Stimulated activated CD4-positive, alpha-beta T cell treated with anti-CD3 and anti-CD28 coated beads, Interleukin-15, amount 100 ng/mL, for 1 hour (primary cell): ENCODE measurements at places on chromosomes 4 and X.

GRCh38 chr4:48380583-48381167 lies 39.3 kb downstream of the SLAIN2 start:
- DNase-seq = no peak

DNA sequence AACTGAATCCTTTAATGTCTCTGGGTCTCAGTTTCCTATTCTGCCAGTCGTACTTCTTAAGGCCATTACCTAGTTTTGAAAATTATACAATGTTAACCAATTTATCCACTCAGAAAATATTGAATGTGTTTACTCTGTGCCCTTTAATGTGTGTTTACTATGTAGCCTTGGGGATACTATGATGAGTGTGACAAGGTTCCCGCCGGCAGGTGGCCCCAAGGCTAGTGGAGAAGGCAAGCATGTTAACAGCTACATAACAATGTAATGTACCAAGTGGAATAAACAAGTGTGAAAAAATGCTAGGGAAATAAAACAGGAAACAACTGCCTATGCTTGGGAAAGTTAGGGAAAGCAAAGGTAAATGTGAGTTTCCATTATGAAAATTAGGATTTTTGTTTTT lies 187.3 kb upstream of the MBNL3 start:
- no peak for DNase-seq

GRCh38 chrX:153560000-153560399 lies 38.9 kb downstream of the CCNQ start:
- DNase-seq = no peak

GRCh38 chr4:98204236-98204553 lies 57.0 kb upstream of the RAP1GDS1 start:
- DNase-seq = no peak

DNA sequence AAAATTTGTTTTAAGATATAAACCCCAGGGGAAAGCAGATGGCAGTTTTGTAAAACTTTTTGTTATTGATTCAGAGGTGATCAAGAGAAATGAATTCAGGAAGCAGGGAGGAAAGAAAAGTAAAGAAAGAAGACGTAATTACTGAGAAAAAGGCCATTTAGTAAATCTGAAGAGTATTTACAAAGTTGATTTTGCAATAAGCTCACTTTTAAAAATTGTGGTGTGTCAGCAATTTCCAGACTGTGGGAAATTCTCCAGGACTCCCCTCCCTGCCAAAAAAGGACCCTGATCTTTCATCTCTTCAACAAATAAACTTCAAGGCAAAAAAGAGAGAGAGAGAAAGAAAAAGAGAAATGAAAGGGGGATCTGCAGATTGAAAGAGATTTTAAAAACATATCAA lies 36.6 kb downstream of the PCYT1B start:
- DNase-seq = no peak

GRCh38 chr4:16111533-16111932 lies 27.7 kb upstream of the PROM1 start:
- DNase-seq = no peak

GRCh38 chr4:113593400-113594230 lies 167.9 kb downstream of the CAMK2D start:
- no peak for DNase-seq

DNA sequence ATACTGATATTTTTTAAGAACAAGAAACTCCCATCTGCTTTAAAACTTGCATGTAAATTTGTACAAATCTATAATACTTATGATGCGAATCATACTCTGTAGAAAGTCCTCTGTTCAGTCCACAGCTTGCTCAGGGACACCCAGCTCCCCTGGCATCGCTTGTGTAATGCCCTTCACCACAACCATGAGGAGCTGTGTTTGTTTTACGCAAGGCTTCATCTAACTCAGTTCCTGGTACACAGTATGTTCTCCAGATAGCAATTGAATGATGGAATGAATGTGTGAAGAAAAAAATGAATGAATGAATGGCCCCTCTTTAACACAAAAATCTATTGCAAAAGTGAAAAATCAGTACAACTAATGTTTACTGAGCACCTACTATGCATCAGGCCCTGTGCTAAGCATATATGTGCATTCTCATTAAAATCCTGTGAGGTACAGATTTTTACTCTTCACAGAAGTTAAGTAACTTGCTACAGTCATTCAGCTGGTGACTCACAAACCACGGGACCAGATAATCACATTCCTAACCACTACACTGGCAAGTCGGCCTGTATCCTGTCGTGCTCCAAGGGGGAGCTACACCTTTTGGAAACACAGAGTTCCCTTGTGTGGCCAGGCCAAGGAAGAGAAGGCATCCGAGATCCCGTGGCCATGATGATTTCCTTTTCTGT lies 58.7 kb upstream of the KDR start:
- DNase-seq = no peak

DNA sequence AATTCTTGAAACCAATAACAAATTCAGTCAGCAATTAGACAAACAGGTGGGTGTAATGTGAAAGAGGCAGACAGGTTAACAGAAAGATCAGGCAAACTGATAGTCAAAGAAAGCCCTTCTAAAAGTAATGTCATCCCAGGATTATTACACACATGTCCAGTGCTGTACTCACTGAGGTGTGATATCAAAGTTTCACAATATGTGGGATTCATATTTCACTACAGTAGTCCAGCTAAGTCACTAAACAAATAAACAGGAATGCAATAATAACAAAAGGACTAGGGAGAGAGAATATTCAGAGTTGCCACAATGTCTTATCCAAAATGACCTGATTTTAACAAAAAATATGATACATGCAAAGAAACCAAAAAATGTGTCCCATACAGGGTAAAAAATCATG lies 787.5 kb downstream of the FSTL5 start:
- DNase-seq = no peak

DNA sequence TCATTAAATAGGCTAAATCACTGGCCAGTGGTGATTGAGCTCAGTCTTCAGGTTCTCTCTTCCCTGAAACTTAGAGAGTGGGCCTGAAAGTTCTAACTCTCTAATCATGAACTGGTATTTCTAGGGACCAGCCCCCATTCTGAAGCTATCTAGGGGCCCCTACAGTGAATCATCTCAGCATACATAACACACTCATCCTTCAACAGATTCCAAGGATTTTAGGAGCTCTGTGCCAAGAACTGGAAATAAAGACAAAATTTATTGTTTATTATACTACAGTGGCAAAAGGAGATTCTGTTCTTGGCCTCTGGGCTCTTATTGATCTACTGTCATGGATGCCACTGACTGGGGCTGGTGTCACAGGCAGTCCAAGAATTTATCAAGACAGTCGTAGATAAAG lies 263.8 kb upstream of the IGFBP7 start:
- no peak for DNase-seq

DNA sequence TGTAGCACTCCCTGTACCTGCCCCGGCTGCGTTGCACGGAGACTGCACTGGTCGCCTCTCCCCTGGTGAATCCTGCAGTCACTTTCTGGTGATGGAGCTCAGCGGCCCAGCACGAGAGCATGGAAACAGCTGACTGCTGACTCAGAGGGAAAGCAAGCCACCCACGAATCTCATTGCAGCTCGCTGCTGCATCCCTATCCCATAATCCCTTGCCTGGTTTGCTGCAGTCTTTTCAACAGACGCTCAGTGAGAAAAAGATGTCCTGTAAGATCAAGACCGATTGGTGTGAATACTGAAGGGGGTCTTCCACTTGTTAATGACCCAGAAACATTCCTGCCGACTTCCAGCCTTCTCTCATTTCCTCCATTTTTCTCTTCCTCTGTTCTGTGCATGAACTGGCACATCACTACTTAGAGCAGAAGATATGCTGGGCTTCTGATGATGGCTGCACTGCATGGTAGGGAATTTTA lies 52.9 kb downstream of the TRIM2 start:
- DNase-seq = no peak

- no peak for DNase-seq
These were observed 4.8 kb downstream of the SLC49A3 start for GRCh38 chr4:683982-684622.

DNA sequence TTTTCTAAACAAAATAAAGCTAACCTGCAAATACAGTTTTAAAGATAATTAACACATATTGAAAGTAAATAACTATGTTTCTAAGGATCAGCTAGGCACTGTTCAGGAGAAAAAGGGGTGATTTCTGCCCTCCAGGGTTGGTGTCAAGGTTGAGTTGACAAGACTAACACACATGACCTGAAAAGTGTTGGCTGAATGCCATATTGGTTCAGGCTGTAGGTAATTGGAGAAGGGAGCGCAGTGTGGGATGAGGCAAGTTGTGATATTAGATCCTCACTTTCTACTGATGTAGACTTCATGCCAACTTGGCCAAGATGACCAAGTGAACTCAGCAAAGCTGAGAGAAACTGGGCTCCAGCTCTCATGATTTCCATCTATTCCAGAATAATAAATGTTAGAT lies 42.2 kb downstream of the PPM1K start:
- no peak for DNase-seq

DNA sequence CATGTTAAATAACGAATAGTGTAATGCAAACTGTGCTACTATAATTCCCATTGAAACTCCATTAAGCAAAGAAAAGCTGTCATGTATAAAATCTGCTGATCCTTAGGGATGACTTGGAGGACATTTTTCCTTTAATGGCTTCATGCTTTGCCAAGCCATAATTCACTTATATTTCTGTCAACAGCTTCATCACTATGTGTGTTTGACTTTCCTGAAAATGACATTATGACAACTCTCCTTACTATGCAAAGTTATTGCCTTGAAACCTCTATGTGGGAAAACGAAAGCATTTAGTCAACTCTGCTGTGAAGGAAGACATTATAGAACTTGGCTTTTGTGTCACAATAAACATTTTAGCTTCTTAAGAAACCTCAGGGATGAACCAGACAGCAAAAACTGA lies 210.5 kb downstream of the GRXCR1 start:
- no peak for DNase-seq

DNA sequence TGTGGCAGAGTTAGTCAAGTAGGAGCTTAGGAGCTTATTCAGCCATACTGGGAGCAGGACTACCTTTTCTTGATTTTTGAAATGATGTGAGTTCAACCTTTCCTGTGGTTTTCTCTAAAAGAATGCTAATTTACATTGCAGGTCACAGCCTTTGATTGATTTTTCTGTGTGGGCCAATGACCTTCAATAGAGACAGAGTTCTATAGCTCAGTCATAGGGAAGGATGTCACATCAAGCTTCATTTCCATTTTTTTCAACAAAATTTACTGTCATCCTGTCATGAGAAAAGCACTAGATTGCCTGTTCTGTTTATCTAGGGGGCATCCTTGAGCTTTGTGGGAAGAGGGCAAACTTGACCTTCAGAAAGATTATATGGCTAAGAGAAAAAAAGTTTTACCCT lies 448.7 kb downstream of the MID1IP1 start:
- DNase-seq = no peak

- no peak for DNase-seq
These were observed 34.9 kb upstream of the NFKB1 start for GRCh38 chr4:102466298-102466697.

- no peak for DNase-seq
These were observed 47.2 kb downstream of the SYNPO2 start for GRCh38 chr4:118935819-118936218.

- no peak for DNase-seq
These were observed 31.1 kb upstream of the MID1IP1 start for GRCh38 chrX:38770152-38770551.

GRCh38 chrX:9953396-9953795 lies 13.8 kb upstream of the CLDN34 start:
- no peak for DNase-seq

GRCh38 chr4:65943076-65943475 lies 272.8 kb upstream of the EPHA5 start:
- DNase-seq = no peak

GRCh38 chr4:153585026-153585425 lies 99.1 kb upstream of the TLR2 start:
- no peak for DNase-seq

DNA sequence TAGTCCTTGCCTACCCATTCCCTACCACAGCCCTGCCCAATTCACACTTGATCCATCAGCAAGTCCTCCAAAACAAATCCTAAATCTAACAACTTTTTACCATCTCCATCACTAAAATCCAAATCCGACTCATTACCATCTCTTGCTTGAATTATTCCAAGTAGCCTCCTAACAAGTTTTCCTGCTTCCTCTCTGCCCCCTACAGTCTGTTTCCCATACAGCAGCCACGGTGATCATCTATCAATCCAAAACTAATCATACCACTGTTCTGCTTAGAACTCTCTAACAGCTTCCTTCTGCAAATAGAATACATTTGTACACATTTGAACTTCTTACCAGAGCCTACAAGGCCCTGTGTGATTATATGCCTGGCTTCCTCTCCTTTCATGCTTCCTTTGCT lies 133.0 kb downstream of the SHROOM4 start:
- no peak for DNase-seq

GRCh38 chr4:6162885-6163284 lies 37.5 kb downstream of the JAKMIP1 start:
- no peak for DNase-seq

DNA sequence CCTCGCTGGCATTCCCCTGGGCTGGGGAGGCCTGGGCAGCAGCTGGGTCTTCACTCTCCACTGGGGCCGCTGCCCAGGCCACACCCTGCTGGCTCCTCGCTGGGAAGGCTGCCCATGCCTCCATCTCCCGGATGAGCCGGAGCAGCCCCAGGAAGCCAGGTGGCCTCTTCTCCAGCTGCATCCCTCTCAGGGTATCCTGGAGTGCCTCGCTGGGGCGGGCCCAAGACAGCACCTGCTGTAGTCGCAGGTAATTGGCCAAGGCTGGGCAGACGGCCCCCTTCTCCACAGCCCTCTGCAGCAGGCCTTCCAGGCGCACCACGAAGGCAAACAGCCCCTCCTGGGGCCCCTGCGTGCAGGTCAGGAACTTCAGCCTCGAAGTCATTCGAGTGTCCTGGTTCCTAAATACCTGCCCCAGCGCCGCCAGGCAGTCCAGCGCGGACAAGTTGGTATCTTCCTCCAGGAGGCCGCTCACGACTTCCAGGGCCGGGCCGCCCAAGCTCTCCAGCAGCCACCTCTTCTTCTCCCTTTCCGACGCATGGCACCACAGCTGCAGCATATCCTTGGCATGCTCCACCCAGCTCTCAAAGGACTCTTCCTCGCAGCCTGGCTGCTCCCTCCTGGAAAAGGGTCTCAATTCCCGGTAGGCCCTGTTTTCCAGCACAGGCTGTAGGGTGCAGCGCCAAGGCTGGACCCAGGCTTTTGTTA lies 3.7 kb downstream of the PNMA6E start:
- DNase-seq = no peak

GRCh38 chr4:169070071-169070894 lies 60.2 kb upstream of the CBR4 start:
- DNase-seq = no peak

GRCh38 chr4:179692222-179692621 lies 2250.0 kb upstream of the AGA start:
- no peak for DNase-seq

GRCh38 chr4:16293210-16293838 lies 67.1 kb upstream of the TAPT1 start:
- DNase-seq = no peak

DNA sequence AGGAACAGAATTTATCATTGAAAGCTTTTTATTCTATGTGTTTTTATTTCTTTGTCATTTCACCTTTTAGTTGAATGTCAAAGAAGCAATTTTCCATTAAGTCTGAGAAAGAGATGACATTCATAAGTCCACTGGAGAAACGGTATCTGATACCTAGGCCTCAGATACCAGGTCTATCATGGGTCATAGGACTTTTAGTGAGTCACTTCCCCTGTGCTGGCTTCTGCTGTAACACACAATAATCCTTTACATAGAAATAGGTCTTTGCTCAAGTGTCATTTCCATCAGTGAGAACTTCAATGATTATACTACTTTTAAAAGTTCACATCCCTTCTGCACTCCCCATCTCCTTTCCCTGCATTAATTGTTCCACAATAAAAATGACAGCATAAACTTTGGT lies 125.5 kb upstream of the ARMCX2 start:
- DNase-seq = no peak
